ENCODE measurements at places on chromosomes 3 and 15.

DNA sequence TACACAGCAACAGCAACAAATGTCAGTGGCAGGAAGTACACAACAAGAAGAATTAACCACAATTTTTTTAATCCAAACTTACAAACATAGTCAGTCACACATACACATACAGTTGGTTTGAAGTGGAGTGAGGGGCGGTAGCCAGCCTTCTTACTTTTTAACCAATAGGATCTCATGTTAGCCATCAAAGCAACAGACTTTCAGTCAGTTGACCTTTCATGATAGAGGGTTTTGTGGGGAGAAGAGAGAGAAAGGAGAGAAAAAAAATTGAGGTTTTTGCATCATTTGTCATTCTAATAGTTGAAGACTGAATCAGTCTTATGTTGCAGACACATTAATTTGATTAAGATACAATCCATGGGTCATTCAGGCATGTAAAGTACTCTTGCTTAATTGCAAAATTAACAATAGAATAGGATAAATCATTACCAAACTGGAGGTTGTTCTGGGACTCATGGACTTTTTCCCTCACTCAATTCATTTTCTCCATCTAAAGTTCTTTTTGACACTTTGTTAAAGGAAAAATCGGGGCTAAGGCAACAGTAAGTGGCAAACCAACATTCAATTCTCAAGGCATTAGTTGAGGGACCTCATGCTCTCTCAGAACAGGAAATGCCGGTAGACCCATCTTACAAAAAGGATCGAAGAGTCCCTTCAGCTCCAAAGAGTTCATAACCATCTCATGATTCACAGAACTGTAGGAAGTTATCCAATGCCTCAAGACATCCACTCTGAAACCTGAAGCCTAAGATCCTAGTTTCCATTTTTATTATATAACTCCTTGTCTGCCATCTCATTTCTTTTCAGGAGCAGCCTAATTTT lies 159.5 kb upstream of the LPP start:
- no peak for DNase-seq

GRCh38 chr3:58353722-58354553 lies 21.2 kb downstream of the PXK start:
- no peak for DNase-seq

GRCh38 chr3:46395766-46396530 lies 10.9 kb downstream of the CCR5AS start:
- DNase-seq, result no peak

DNA sequence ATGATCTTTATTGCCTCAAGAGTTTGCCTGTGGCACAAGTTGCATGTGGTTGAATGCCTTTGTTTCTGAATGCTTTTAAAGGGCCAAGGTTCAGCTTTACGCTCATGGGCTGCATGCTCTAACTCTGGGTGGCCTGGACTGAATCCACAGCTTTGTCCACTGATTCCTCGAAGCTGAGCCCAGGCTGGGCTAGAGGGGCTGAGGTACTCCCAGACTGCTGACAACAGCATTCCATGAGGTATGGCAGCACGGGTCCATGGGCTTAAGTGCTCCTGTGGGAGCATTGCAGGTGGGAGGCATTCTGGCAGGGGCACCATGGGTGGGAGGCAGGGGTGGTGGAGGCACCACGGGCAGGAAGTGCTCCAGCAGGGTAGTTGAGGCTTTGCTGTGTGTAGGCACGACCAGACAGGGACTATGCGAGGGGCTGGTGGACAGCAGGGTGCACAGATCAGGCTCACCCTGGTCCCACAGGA lies 61.6 kb downstream of the GLCE start:
- DNase-seq, result no peak

DNA sequence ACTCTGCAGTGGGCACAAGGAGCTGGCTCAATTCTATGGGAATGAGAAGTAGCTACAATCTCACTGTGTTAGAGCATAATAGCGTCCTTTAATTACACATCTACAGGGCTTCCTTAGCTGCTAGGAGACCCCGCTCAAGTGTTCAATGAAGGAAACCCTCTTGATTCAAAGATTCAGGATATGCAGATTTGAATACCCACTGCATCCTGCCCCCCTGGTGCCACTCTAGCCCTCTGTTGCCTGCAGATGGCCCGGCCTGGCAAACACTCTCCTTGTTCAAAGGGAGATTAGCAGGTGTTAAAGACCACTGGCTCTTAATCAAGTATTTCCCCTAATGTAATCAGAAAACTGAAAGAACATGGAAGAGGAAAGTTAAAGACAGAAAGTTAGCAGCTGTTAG lies 356.6 kb downstream of the VGLL3 start:
- DNase-seq, result no peak

GRCh38 chr3:194527726-194528125 lies 40.9 kb upstream of the ATP13A3 start:
- DNase-seq, result no peak

GRCh38 chr3:178454726-178455125 lies 81.5 kb upstream of the KCNMB2 start:
- DNase-seq, result no peak

DNA sequence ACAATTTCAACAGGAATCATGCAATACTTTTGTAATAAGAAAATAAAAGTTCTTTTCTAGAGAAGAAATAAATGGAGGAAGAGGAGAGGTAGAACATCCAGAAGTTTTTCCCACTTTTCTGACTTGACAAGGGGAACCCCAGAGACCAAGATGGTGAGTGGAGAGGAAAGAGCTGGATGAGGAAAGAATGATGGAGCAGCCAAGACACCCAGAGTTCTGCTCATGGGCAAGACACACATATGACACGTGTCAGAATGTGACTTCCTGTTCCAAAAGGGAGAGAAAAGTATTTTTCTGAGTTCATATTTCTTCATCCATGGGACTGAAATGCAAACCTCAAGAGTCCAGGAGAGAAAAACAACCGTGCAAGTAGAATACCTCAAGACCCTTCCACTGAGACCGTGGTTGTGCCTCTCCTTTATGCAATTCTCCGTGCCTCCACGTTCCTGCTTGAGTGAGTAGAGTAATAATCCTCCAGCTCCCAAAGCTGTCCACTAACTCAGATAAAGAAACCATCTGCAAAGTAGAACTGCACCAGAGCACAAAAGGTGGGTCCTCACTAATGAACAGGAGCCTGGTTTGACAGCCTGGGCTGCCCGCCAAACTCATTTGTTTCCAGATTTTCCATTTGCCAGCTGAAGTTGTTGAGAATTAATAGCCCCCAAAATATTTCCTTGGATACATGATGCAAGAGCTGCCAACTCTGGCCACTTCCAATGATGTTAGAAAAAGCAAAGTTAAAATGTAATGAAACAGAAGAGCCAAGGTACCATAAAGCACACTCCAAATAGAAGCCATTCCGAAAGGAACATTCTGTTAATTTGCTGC lies 272.6 kb upstream of the IGF1R start:
- no peak for DNase-seq

DNA sequence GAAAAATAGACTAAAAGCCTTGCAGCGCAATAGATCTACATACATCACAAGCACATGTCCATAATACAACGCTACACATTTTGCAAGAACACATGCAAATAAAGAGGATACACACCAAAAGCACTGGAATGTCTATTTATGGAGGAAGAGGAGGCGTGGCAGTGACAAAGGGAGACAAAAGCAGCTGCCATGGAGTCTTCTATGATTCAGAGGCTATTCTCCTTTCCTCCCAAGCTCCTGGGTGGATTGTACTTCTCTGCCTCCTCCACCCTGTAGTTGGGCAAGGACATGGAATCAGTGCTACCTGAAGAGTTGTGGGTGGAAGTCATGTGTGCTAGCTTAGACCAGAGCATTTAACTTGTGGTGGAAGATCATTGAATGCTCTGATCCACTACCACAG lies 57.9 kb upstream of the ABHD2 start:
- no peak for DNase-seq

Data from NCI-H510A (cell line).